ENCODE measurements at places on chromosomes 13 and 19. TPM values are rescaled to one million over a fixed set of nuclear protein-coding genes. Genes with fewer than 3 reads are reported as not detected.

GRCh38 chr13:32314271-32315237 is 609 bp downstream of the ZAR1L start:
- peak; percentile 57 for DNase-seq

DNA sequence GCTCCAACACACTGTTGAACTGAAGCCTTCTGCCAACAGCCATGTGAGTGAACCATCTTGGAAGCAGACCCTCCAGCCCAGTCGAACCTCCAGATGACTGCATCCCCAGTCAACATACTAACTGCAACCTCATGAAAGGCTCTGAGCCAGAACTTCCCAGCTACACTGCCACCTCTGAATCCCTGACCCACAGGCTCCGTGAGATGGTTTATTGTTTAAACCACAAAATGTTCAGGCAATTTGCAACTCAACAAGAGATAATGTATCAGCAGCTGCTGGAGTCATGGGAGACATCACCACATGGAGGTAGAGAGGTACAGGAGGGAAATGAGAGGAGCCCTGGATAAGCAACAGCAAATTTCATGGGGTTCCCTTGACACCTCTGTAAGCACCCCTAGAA is 266.4 kb upstream of the NBEA start:
- peak; percentile 69 for DNase-seq

DNA sequence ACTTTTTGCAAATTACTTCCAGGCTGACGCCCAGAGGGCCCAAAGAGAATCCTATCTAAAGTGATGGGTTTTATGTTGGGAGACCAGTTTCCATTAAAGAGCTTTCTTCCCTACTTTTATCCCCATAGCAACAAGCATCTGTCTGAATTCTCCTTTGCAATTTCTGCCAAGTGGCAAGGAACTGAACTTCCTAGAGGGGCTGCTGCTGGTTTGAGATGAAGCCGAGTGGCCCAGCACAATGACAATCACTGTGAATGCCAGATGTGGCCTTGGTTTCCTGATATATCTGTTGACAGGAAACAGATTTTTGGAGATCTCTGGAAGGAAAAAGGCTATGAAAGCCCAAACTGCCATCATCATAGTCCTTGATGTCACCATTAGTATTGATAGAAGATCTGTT is 198.6 kb downstream of the OXGR1 start:
- DNase-seq = no peak

DNA sequence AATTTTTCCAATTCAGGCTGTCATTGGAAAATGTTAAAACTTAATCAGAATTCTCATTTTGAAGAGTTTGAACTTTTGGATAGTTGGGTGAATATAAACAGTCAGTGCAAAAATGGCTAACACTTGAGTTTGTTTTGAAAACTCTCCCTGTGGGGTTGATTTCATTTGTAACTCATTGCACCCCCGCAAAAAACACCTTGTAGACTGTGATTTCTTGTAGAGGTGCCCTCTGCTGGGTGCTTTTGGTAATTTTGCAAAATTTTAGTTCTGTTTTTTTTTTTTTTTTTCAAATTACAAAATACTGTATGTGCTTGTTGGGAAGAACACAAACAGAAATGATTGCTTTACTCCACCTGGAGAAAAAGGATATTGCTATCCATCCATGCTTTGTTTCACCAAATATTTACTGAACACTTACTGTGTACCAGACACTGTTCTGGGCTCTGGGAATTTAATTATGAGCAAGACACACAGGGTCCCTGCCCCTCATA is 28.2 kb upstream of the GPI start:
- peak; percentile 42 for DNase-seq

DNA sequence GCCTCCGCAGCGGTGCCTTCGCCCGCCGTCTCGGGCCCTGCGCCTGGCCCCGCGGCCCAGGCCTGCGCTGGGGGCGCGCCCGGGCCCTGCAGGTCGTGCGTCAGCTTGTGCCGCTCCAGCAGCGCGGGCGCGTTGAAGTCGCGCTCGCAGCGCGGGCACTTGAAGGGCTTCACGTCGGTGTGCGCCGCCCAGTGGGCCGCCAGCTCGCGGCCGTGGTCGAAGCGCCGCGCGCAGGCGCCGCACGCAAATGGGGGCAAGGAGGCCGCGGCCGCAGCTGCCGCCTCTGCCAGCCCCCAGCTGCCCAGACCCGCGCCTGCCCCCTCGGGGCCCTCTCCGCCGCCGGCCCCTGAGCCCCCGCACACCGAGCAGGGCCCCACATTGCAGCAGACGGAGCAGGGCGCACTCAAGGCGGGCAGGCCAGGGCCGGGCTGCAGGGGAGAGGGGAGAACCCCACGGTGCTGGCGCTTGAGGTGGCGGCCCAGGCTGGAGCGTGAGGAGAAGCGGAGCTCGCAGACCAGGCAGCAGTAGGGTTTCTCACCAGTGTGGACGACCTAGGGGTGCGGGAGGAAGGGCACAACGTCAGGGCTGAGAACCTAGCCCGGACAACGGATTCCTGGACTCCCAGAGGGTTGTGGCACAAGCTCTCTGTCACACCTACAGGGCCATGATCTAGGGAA is 6.1 kb downstream of the FIZ1 start:
- DNase-seq = no peak

- no peak for DNase-seq
Observed at GRCh38 chr13:52896827-52897659, 48.6 kb upstream of the PCDH8 start.

GRCh38 chr19:7815325-7815724 is 14.7 kb upstream of the EVI5L start:
- no peak for DNase-seq

DNA sequence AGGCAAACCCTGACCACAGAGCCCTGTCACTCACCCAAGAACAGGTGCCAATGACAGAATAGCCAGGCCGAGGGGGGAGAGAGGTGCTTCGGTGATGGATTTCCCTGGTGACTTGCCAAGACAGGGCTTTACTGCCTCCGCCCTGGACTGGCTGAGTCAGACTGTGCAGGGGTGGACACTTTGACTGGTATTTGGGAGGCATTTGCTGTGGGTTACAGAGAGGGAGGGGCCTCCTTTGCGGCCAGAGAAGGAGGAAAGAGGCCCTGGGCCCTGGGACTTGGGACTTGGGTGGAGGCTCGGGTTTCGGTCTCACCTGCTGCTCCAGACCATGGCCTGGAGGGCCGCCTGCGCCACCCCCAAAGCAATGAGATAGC is 4.6 kb upstream of the EPS8L1 start:
- DNase-seq = peak; percentile 86

PLIN3 gene
- 165 TPM for total RNA-seq

All from M059J (cell line).